ENCODE measurements at places on chromosomes 7 and 10. TPM values are rescaled to one million over a fixed set of nuclear protein-coding genes. Genes with fewer than 3 reads are reported as not detected.

DNA sequence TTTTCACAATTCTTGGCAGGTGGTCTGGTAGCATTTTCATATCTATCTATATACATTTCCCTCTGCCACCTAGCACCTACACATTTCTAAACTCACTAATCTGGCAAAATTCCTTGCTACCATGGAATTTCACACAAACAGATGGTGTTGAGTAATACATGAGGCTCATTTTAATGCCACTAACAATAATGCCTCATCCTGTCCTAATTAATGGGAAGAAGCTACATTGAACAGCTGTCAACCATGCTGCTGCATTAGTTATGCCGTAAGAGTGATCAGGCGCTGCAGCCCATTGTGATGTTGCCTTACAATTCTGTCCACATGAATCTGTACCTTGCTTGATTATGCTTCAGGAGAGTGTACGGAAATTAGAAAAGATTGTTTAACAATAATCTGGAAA is 23.2 kb downstream of the COL1A2 start:
- peak; percentile 74 for ATAC-seq

DNA sequence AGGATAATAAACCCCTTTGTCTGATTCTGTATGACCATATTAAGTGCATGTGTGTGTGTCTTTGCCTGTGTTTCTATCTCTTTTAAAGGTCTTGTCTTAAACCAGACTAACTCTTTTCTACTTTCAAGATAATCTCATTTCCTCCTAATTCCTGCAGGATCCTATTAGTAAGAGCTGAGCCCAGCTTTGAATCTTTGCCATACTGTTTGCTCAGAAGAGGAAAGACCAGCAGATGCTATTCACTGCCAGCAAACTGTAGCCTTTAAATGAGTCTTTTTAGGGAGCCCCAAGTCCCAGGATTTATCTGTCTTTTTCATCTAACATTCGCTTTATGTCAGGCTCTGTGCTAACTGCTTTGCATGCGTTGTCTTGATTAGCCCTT is 2.9 kb downstream of the GPR158 start:
- ATAC-seq: no peak

DNA sequence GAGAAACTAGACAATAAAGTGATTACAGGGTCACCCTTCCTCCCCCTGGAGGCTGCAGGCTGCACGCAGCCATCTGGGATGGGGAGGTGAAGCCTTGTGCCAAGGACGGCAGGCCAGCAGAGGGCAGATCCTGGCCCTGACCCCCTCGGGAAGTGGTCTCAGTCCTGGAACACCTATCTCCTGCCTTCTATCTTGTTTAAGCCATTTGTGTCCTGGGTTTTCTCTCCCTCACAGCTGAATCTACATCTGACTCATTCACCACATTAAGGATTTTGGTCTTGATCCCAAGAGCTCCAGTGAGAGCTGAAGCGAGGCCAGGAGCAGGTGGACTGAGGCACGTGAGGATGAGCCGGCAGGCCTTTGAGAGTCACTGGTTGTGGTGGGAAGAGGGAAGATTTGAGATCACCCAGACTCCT is 16.4 kb upstream of the PARP12 start:
- peak; percentile 79 for ATAC-seq

GPR26 gene
- 0.16 TPM for total RNA-seq

- no peak for ATAC-seq
These were observed 39.3 kb downstream of the LRRC18 start for GRCh38 chr10:48900371-48900801.

CNOT4 gene
- total RNA-seq: 15.8 TPM

DNA sequence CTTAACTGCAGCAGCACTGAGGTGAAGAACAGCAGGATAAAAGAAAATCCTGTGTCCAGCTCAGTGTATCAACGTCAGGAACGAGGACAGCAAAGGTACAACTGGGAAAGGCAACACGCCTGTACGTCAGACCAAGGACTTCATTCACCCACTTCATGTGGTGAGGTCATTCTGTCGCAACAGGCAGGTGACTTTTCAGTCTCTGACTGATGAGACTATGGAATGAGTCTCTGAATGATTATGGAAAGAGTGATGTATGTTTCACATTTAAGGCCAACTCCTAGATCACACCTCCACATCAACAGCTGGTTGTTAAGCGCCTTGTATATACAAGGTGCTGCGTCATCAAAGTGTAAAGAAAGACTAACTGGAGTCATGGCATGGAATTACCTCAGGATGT is 297.6 kb upstream of the SP8 start:
- no peak for ATAC-seq

GRCh38 chr10:132766291-132766690 is 19.7 kb downstream of the NKX6-2 start:
- ATAC-seq: no peak

DNA sequence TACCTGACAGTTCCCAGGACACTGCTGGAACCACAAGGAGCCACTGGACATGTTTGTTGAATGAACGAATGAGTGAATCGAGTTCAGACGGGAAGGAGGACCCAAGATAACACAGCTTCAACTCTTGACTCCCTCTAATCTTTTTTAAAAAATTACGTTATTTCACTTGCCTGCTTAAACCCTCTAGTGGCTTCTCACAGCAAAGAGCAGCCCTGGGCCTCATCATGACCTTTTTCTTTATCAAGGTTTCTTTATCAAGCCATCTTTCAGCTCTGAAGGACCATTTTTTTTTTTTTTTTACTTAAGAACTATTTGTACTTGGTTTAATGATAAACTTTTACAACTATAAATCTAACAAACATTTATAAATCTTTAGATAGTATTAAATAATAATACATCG is 110.6 kb downstream of the TAX1BP1 start:
- no peak for ATAC-seq

GRCh38 chr7:114158275-114158674 is 239.5 kb upstream of the PPP1R3A start:
- ATAC-seq: no peak

DNA sequence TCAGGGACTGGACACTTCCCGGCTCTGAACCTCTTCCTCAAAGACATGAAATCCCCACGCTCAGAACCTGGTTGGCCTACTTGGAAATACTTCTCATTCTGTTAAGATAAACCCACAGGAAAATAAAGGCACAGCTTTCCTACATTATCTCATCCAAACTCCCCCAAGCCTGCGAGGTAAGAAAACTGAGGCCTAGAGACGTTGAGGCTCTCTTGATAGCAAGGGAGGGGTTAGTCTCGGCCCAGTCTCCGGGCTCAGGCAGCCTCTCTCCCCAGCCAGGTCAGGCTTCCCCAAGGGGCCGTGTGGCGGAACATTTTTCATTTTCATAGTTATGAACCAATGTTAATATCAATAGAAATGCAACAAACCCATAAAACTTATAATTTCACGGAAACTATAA is 4.6 kb upstream of the EIF3B start:
- no peak for ATAC-seq

OLAH gene
- not detected for total RNA-seq

DNA sequence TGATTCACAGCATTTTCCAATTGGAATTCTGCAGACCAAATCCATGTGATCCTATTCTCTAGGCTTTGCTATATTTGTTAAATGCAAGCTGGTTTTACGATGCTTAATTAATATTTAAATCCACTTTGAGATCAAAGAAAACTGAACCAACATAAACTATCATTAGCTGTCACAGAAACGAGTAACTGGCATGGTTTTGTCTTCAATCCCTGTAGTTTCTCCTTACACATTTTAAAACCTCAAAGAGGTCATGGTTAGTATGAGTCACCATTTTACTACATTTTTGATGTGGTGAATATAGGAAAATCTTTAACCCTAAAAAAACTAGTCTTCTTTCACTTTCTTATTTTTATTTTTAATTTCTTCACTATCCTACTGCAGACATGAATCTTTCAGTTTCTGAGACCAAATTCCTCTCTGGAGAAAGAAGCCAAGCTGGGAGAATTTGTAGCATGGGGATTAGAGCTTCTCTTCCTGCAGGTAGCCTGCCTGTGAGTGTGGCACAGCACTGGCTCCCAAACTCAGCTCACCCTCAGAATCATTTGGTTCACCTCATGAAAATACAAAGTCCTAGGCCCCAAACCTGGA is 8.7 kb upstream of the LIPM start:
- no peak for ATAC-seq

GRCh38 chr10:7942859-7943258 is 111.6 kb upstream of the GATA3 start:
- ATAC-seq: no peak
